Activated CD8-positive, alpha-beta T cell treated with anti-CD3 and anti-CD28 coated beads, Interleukin-2, amount 10 ng/mL, durations not matched to agents 7 days and 5 days (primary cell): ENCODE measurements at places on chromosomes 2 and 18.

DNA sequence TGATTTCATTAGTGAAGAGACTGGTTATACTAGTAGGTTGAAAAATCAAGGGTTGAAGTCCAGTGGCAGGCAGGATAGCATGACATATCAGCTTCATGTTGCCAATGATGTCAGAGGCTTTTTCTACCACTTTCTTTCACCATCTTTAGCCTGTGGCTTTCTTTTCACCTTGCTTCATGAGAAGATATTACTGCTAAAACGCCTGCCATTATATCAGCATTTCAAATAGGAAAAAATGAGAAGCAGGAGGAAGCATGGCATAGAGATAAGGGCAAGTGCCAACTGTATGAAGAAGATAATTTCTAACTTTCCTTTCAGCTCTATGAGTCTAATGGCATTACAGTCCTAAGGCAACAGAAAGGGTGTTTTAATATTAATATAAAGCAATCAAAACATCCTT is 270.2 kb upstream of the SYT4 start:
- H3K4me1 ChIP-seq: no peaks in the 10 kb centered on the region
- H3K36me3 ChIP-seq: no peaks in the 10 kb centered on the region
- no peak overlapping the region for H3K4me3 ChIP-seq
- H3K27me3 ChIP-seq: no peaks in the 10 kb centered on the region

GRCh38 chr18:31946305-31947046 is 3.5 kb upstream of the TRAPPC8 start:
- DNase-seq: no peak
- peaks cover 2% of the 10 kb centered on the region for H3K36me3 ChIP-seq
- peaks cover 3% of the 10 kb centered on the region for H3K27me3 ChIP-seq
- H3K4me3 ChIP-seq: no peak overlapping the region

DNA sequence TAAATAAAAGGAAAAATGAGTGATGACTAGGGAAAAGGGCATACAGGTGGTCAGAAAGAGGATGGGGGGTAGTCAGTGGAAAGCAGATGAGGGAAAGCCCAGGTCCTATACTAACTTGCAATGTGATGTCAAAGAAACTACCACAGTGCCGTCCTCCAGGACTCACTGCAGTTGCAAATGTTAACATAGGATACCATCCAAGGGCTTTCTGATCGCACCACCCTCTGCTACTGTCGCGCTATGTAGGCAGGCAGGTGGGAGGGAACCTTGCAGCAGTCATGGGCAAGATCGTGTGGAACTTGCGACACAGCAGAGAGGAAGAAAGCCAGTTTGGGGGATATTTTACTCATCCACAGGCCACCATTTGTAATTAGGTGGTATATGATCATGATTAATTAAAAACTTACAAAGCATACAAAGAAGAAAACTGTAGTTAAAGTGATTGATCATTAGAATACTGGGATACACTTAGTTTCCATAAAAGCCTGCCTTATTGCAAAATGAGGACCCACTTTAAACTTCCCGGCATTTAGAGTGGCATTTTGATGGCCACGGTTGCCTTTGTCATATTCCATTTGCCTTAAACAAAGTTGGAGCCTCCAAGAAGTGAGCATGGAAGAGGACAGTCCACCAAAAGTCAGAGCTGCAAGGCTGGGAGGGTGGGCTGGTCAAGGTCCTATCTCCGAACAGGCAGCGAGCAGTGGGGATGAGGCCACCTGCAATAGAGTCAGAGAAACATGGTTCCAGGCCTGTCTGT is 8.5 kb upstream of the ROCK2 start:
- no peak for DNase-seq
- H3K4me1 ChIP-seq: no peaks in the 10 kb centered on the region
- H3K27me3 ChIP-seq: peaks cover 16% of the 10 kb centered on the region
- no peaks in the 10 kb centered on the region for H3K36me3 ChIP-seq
- no peak overlapping the region for H3K27ac ChIP-seq

GRCh38 chr18:41850781-41851180 is 104.3 kb upstream of the PIK3C3 start:
- no peak overlapping the region for H3K4me3 ChIP-seq
- H3K4me1 ChIP-seq: no peaks in the 10 kb centered on the region
- peaks cover 8% of the 10 kb centered on the region for H3K27me3 ChIP-seq
- H3K27ac ChIP-seq: no peak overlapping the region
- no peak for DNase-seq
